ENCODE measurements at places on chromosomes 1 and 21.

GRCh38 chr1:76770979-76771378 lies 96.3 kb upstream of the ST6GALNAC5 start:
- H3K36me3 ChIP-seq = no peaks in the 10 kb centered on the region
- no peak overlapping the region for H3K4me3 ChIP-seq
- H3K27ac ChIP-seq = no peak overlapping the region
- H3K27me3 ChIP-seq = peaks cover 71% of the 10 kb centered on the region
- no peaks in the 10 kb centered on the region for H3K4me1 ChIP-seq
- DNase-seq = no peak

DNA sequence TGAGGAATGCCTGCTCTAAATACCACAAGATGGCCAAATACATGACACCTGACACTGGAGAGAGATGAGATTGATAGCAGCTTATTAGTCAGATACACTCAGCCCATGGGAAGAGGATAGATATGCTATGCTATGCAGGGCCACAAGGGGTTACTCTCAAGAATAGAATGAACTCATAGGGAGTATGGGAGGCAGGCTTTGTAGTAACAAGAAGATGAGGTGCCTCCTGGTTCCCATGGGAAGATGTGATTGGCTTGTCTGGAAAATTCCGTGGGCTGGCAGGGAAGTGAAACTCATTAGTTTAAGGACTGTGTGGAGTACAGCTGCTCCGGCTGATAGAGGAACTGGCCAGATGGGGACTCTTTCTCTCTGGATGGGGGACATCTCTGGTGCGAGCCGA lies 16.5 kb downstream of the CCDC30 start:
- no peak overlapping the region for H3K27ac ChIP-seq
- H3K4me3 ChIP-seq = no peak overlapping the region
- no peaks in the 10 kb centered on the region for H3K4me1 ChIP-seq
- DNase-seq = no peak
- no peaks in the 10 kb centered on the region for H3K27me3 ChIP-seq

DNA sequence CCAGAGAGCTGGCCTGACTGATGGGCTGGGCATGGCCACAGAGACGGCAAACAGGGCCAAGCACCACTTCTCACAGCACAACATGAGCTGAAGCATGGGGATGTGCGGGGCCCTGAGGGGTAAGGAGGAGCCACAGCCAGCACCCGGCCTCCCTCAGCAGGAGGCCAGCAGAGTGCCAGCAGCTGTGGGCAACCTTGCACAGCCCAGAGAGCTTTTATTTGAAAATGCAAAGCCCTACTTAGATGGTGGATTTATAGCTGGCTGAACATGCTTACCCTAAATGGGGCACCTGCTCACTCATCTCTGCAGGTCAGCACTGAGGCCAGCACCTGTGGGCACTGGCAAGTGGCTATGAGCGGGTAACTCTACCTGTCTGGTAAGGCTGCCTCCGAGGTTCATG lies 44.1 kb downstream of the SLC66A1 start:
- H3K27ac ChIP-seq = no peak overlapping the region
- H3K4me1 ChIP-seq = peaks cover 13% of the 10 kb centered on the region
- DNase-seq = no peak
- peaks cover 31% of the 10 kb centered on the region for H3K36me3 ChIP-seq
- H3K4me3 ChIP-seq = no peak overlapping the region

GRCh38 chr1:60655679-60656355 lies 426.5 kb upstream of the NFIA start:
- H3K27me3 ChIP-seq = peaks cover 34% of the 10 kb centered on the region
- H3K4me3 ChIP-seq = no peak overlapping the region
- no peak overlapping the region for H3K27ac ChIP-seq

DNA sequence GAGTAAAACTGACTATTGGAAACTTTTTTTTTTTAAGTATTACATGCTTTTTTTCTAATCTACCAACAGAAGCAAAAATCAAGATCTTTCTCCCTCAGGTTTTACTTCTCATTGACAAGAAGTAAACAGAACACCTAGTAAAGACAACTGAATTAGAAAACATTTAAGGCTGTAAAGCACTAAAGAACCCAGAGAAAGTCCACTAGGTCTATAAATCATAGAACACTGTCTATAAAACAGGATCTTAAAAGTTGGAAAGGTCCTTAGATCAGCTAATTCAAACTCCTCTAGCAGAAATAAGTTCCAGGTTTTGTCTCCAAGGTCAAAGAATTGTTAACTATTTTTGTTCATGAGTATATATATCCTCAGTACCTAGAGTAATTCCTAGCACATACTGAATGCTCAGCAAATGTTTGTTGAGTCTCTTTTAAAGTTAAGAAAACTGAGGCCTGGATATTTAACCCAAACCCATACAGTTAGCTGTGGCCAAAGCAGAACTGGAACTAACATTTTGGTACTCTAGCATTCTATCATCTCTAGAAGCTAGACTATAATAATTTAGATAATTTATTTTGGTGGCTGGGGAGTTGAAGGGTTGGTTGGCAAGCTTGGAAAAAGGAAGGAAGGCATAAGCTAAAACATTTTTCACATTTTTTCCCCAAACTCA lies 3.0 kb downstream of the EPS15 start:
- no peak overlapping the region for H3K4me3 ChIP-seq
- DNase-seq = no peak
- no peaks in the 10 kb centered on the region for H3K36me3 ChIP-seq
- no peaks in the 10 kb centered on the region for H3K27me3 ChIP-seq
- H3K27ac ChIP-seq = peak overlapping the region; percentile 50
- H3K4me1 ChIP-seq = peaks cover 38% of the 10 kb centered on the region

- peaks cover 17% of the 10 kb centered on the region for H3K27me3 ChIP-seq
- no peak overlapping the region for H3K4me3 ChIP-seq
- H3K36me3 ChIP-seq = no peaks in the 10 kb centered on the region
Measured at GRCh38 chr1:68401506-68401905, 48.2 kb downstream of the RPE65 start.

DNA sequence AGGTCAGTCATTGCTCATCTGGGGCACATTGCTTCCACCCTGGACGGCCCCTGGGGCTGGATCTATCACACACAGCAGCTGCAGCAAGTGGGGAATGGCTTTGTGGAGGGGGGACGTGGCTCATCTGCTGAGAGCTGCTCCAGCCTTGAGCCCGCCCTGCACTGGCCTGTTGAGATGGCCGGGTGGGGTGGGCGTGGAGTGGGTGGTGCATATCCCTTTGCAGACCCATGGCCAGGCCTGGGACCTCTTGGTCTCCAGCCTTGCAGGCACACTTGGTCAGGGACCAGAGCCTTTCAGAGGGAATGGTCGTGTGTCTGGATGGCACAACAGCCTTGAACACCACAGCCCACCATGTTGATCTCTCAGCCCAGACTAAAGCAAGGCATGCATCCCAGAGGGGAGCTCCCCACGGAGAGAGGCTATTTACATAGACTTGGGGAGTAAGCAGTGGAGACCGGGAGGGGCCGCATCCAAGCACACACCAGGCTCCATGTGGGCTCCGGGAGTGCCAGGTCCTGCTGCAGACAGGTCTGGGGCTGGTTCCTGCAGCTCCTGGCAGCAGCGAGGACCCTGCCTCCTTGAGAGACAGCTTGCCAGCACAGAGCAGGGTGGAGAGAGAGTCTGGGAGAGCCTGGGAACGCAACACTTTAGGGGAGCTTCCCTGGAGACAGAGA lies 52.8 kb upstream of the SELENON start:
- H3K36me3 ChIP-seq = no peaks in the 10 kb centered on the region
- peaks cover 15% of the 10 kb centered on the region for H3K4me1 ChIP-seq
- DNase-seq = no peak
- H3K4me3 ChIP-seq = no peak overlapping the region

DNA sequence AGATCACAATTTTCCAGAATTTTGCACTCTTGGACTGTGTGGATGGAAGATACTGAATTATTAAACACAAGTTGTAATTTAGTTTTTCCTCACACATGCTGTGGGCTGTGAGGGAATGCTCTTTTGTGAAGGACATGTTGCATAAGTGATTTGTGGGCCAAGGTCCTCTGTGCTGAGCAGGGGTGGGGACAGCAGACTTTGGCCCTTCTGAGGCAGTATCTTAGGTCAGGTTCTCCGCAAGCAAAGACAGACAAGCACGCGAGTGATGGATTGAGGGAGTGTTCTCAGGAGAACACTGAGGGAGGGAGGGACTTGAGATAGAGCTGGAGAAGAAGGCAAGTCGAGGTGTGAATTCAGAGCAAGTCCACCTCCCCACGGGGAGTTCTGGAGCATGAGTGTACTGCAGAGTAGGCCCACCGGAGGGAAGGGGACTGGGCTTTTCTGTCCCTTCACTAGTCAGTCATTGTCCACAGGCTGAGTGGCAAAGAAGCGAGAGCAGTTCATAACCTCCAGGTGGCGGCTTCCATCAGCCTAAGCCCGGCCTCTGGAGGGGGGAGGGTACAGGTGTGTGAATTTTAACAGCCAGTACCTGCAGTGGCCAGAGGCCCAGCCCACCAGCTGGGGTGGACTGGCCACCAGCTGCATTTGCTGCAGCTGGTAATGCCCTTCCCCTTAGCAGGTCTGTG lies 19.1 kb upstream of the CD101 start:
- H3K27me3 ChIP-seq = no peaks in the 10 kb centered on the region
- H3K4me3 ChIP-seq = no peak overlapping the region
- peaks cover 12% of the 10 kb centered on the region for H3K4me1 ChIP-seq
- peaks cover 32% of the 10 kb centered on the region for H3K36me3 ChIP-seq

- DNase-seq = no peak
- peaks cover 5% of the 10 kb centered on the region for H3K4me1 ChIP-seq
- H3K27me3 ChIP-seq = no peaks in the 10 kb centered on the region
- no peaks in the 10 kb centered on the region for H3K36me3 ChIP-seq
Measured at GRCh38 chr1:75083848-75084514, 50.2 kb upstream of the LHX8 start.

- peaks cover 14% of the 10 kb centered on the region for H3K4me1 ChIP-seq
- H3K27me3 ChIP-seq = no peaks in the 10 kb centered on the region
- H3K27ac ChIP-seq = no peak overlapping the region
- H3K36me3 ChIP-seq = no peaks in the 10 kb centered on the region
Measured at GRCh38 chr1:61046434-61046833, 35.9 kb upstream of the NFIA start.

DNA sequence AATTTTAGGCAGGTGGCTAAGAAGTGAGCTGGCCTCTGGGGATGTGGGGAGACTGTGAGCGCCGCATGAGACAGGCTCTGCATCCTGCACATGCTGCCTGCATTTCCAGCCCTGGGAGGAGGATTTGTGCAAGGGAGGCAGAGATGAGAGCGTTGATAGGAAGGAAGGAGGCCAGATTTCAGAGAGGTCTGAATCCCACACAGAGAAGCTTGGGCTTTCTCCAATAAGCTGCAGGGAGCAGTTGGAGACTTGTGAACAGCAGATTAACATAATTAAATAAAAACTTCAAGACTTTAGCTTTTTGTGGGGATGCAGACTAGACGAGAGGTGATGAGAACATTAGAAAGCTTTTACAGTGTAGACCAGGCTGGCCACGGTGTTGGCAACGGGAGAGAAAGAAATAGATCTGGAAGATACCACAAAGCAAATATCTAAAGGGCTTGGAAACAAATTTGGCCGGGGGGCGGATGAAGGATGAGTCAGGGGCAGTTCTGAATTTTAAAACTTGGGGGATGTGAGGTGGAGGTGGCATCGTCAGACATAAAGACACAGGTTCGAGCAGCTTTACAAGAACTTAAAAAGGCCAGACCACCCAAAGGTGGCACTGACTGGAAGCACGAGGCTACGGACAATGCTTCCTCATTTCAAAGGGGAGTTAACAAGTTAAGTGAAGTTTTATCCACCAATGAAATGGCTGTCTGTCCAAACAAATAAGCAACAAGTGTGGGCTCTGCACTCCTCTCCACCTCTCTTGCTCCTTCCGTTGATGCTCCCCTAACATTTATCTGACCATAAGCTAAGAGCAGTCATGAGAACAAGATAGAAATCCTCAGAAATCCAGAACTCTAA lies 57.0 kb downstream of the HIVEP3 start:
- no peak for DNase-seq
- H3K36me3 ChIP-seq = no peaks in the 10 kb centered on the region
- no peak overlapping the region for H3K27ac ChIP-seq
- H3K4me1 ChIP-seq = peaks cover 38% of the 10 kb centered on the region
- H3K27me3 ChIP-seq = peaks cover 4% of the 10 kb centered on the region

- H3K4me3 ChIP-seq = no peak overlapping the region
- no peaks in the 10 kb centered on the region for H3K27me3 ChIP-seq
- peaks cover 55% of the 10 kb centered on the region for H3K36me3 ChIP-seq
- no peak for DNase-seq
- H3K4me1 ChIP-seq = peaks cover 1% of the 10 kb centered on the region
Measured at GRCh38 chr1:40763742-40764532, 19.6 kb upstream of the KCNQ4 start.

GRCh38 chr1:58144698-58145270 lies 401.7 kb downstream of the OMA1 start:
- no peak overlapping the region for H3K27ac ChIP-seq
- no peaks in the 10 kb centered on the region for H3K36me3 ChIP-seq
- DNase-seq = no peak
- H3K4me1 ChIP-seq = peaks cover 12% of the 10 kb centered on the region
- no peak overlapping the region for H3K4me3 ChIP-seq

DNA sequence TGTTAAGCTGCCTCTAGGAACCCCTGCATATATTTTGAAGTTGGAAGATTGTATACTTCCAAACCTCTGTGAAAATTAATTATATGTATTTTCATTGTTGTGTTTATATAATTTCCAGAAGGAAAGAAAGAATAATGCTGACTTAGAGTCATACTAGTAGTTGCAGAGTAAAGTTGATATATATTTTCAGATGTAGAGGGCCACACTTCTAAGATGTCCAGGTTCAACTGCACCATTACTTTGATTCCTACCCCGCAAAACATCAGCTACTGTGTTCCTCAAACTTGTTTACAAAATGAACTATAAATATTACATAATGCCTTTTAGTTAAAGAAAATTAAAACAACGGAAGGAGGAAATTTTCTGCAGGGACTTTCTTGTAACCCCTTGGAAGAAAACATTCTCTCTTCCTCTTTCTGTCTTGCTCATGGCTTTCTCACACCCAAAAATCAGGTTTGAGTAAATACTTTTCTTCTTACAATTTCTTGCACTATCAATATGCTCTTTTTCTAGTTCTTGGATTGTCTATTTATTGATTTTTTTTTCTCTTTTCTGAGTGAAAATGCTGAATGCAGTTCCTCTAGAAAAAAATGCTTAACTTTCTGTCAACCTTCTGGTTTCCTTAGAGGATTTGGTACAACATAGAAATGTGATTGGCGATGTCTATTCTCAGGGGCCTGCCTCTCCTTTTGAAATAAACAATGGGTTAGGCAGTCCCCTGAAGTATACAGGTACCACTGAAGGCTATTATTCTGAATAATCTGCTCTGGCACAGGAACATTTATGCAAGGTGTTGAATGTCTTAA lies 867.8 kb downstream of the TTLL7 start:
- H3K4me3 ChIP-seq = no peak overlapping the region
- H3K4me1 ChIP-seq = peaks cover 6% of the 10 kb centered on the region
- DNase-seq = no peak

DNA sequence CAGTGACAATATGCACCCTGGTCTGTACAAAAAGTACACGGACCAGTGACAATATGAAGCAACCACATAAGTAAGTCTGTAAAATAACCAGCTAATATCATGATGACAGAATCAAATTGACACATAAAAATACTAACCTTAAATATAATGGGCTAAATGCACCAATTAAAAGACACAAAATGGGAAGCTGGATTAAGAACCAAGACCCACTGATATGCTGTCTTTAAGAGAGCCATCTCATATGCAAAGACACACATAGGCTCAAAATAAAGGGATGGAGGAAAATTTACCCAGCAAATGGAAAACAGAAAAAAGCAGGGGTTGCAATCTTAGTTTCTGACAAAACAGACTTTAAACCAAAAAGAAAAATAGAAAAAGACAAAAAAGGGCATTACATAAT lies 70.4 kb upstream of the VCAM1 start:
- H3K27me3 ChIP-seq = no peaks in the 10 kb centered on the region
- DNase-seq = no peak
- H3K36me3 ChIP-seq = peaks cover 2% of the 10 kb centered on the region
- H3K27ac ChIP-seq = no peak overlapping the region
- no peaks in the 10 kb centered on the region for H3K4me1 ChIP-seq

Data from mesothelial cell of epicardium (in vitro differentiated cells).